RCC 7860 (cell line): ENCODE measurements at places on chromosomes 2 and 18.
A peak's percentile ranks its signal among the peaks of the same experiment; 100 is the strongest.

DNA sequence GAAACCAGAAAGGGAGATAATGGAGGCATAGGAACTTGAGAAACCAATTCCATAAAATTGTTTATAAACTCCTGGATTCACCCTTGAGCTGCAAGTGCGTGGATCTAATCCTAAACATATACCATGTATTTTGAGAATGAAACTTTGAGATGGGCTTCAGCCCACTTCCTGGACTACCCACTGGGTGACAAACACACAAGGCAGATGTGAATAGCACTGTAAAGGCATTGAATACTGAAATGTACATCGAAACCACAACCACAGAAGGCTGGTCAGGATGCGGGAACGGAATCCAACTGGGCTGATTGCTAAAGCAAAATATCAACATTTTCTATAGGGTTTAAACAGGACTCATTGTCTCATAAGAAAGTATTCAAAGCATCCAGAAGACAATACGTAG is 228.5 kb upstream of the ZEB2 start:
- DNase-seq, result no peak

DNA sequence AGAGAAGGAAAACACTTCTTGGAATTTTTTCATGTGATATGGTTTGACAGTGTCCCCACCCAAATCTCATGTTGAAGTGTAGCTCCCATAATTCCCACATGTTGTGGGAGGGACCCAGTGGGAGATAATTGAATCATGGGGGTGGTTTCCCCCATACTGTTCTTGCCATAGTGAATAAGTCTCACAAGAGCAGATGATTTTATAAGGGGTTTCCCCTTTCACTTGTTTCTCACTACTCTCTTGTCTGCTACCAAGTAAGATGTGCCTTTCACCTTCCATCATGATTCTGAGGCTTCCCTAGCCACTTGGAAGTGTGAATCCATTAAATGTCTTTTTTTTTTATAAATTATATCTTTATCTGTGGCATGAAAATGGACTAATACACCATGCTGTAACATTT is 250.7 kb downstream of the LPIN1 start:
- DNase-seq, result no peak

- no peak for DNase-seq
These were observed 48.0 kb downstream of the ARHGAP15 start for GRCh38 chr2:143177096-143177786.

GRCh38 chr2:164061129-164061746 is 325.4 kb upstream of the FIGN start:
- peak; percentile 26 for DNase-seq

DNA sequence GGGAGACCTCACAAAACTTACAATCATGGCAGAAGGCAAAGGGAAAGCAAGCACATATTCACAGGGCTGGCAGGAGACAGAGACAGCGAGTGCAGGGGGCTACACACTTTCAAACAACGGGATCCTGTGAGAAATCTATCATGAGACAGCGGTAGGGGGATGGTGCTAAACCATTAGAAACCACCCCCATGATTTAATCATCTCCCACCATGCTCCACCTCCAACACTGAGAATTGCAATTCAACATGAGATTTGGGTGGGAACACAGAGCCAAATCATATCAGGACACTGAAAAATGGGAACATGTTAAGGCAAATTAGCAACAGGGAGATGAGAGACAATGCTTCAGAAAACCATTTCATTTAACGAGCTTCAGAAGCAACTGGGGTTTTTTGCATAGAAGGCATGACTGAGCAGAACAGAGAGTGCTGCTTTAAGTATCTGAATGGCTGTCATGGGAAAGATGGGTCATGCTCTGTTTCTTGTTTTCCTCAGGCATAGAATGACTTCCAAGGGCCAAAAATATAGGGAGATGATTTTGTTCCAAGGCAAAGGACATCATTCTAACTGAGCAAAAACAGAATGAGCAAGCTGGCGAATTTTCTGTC is 100.8 kb upstream of the MAP2 start:
- no peak for DNase-seq

- no peak for DNase-seq
These were observed 236.8 kb downstream of the NCKAP5 start for GRCh38 chr2:133331436-133331835.

GRCh38 chr2:170361090-170361936 is 183.4 kb downstream of the MYO3B start:
- peak; percentile 23 for DNase-seq

DNA sequence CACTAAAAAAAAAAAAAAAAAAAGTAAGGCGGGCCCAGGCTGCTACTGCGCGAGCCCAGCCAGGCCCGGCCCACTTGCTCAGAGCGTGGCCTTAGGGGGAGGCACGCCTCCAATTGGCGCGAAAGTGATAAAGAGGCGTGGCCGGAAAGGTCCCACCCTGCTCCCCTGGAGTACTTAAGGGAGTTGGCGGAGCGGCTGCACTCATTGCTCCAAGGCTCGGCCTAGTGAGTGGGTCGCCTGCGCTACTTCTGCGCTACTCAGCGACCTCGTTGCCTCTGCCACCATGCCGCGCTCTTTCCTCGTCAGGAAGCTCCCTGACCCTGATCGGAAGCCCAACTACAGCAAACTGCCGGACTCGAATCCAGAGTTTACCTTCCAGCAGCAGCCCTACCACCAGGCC is 36.9 kb downstream of the UNC80 start:
- no peak for DNase-seq

DNA sequence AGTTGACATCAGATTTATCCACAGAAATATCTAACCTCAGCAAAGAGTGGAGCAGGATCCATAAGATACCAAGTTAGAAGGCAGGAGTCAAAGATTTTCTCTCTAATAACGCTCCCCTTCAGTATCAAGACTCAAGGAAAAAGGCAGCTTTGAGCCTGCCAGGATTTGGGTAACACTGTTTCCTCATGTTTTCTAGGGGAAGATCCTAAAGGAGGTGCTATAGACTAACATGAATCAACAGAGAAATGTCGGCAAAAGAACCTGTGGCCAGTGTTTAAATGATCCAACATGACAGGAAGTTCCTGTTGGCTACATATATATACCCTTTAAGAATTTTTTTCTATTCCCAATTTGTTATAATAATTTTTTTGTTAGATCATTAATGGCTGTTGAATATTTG is 402.3 kb downstream of the TGIF1 start:
- DNase-seq, result no peak

GRCh38 chr2:96685577-96686459 is 43.3 kb downstream of the FER1L5 start:
- DNase-seq, result no peak

DNA sequence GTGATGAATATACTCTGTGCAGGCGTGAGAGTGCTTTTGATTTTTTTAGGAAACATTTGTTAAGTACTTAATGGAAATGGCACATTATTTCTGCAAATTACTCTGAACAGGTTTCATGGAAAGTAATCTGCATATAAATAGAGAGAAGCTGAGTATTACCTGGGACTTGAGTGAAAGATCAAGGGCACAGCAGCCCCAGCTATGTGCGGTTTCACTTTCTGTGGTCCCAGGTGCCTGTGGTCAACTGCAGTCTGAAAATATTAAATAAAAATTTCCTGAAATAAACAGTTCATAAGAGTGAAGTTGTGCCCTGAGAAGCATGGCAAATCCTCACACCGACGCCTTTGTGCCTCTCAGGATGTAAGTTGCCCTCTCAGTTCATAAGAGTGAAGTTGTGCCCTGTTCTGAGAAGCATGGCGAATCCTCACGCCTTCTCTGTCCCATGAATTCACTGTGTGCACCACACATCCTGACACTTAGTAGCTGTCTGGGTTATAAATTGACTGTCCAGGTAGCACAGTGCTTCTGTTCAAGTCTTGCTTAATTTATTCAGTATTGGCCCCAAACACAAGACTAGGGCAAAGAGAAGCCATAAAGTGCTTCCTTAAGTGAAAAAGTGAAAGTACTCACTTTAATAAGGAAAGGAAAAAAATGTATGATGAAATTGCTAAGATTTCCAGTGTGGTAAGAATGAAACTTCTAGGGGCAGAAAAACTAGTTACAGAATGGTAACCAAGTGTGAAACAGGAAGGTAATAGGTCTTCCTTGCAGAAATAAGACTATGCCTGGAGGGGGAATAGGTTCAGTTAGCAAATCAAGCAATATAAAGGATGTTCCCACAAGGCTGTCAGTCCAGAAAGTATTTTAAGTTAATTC is 4.3 kb upstream of the SNTG2 start:
- no peak for DNase-seq

DNA sequence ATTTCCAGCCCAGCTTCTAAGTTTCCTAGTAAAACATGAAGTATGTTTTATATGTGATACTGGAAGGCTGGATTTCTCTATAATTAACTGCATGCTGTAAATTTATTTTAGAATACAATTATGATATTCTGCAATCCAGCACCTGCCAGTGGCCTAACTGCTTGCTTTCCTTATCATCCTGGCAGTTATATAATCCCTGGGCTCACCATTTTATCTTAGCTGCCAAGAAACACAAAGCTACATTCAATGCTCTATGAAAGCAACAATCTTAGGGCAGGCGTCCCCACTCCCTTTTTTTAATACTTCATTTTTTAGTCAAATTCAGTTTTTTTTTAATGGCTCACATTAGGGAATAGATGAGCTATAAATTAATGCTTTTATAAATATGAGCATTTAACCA is 38.4 kb upstream of the UBXN4 start:
- no peak for DNase-seq

DNA sequence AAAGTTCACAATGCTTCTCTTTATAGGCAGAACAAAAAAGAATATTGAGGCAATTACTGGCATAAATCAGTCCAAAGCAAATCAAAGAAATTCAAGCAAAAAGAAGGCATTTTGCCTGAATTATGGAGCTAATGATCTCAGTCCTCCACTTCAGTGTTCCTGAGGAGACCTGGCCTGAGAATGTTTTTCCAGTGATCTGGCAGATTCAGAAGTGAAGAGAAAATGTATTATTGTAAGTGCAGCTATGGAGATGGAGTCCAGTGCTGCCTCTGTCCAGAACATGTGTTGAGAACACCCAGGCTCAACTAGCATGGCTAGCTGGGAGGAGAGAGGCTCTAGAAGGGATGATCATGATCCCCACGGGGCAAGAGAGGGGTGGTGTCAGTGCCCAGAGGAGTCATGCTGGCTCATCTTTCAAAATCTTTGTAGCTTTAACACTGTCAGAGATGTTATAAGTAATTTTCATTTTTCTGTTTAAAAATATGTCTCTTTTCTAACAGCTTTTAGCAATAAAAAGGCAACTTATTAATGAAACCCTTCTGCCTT is 367.0 kb upstream of the RAB12 start:
- no peak for DNase-seq

- DNase-seq, result peak; percentile 77
These were observed at the start of gene MYO1B for GRCh38 chr2:191245046-191245868. TSS of gene MYO1B (plus strand) at chr2:191245404. CDS start at chr2:191276896, 31,492 bp downstream.

GRCh38 chr18:36993068-36993467 is 164.1 kb downstream of the KIAA1328 start:
- no peak for DNase-seq

DNA sequence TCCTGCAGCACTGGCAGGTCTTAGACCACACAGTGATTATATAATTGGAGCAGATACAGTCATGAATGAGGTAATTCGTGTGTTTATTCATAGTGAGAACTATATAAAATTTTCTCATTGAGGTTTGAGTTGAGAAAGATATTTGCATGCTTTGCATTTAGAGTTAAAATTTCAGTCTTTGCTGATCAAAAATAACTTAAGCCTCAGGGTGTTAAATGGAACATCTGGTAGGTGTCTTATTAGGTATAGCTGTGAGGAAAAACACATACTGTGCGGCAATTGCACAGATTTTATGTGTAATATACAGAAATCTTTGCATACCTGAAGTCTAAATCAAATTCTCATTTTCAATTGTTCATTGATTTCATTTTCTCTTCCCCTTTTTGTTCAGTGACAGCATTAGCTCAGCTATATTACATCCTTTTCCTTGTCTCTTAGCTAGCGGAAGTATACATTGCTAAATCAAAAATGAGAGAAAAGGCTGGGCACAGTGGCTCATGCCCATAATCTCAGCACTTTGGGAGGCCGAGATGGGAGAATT is 21.2 kb downstream of the GORASP2 start:
- no peak for DNase-seq

DNA sequence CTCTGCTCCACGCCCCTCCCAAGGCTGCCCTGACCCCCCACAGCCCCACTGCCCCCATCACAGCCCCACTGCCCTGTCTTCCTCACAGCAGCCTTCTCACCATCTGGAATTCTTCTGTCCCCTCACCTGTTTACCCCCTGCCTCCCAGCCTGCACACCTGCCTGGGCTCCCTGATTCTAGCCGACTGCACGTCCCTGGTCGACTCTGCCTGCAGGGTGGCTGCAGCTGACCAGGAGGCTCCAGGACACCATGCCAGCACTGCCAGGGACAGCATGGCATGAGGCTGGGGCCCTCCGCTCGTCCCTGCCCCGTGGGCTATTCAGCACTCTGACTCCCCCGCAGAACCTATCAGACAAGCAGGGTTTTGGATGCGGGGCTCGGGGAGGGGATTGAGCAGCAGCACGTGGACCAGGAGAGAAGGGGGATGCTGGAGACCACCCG is 254.1 kb downstream of the HDAC4 start:
- no peak for DNase-seq

DNA sequence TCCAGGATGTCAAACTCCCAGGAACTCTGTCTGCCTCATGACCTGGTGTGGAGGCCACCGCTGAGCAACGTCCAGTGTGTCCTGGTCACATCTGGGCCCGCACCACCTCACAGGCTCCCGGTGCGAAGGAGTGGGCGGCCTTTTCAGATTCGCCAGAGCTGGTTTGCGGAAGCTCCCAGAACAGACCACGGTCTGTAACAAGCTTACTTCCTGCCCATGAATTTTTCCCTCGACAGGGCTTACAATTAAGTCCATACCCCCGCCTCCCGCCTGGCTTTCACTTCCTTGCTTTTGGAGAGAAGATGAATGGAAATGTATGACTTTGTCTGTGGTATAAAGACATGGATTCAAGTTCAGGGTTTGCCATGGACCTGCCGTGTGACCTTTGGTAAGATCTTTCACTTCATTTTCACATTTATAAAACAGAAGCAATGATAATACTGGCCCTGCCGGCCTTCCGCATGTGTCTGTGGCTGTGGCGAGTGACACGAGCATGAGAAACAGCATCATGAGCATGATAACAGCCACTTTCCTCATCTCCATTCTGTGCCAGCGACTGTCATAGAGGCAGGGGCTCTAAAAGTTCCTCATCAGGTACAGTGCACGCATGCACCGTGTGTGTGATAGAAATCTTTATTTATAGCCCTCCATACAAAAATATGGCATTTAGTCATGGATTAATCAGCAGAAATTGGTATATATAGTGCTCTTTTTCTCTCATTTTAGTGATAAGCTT is 31.0 kb upstream of the KCNF1 start:
- DNase-seq, result no peak

- DNase-seq, result no peak
These were observed 36.5 kb downstream of the BCL2L11 start for GRCh38 chr2:111157071-111157661.

GRCh38 chr18:6010284-6010683 is 115.0 kb upstream of the TMEM200C start:
- no peak for DNase-seq

- DNase-seq, result no peak
These were observed 31.6 kb upstream of the NCK2 start for GRCh38 chr2:105712981-105713596.

DNA sequence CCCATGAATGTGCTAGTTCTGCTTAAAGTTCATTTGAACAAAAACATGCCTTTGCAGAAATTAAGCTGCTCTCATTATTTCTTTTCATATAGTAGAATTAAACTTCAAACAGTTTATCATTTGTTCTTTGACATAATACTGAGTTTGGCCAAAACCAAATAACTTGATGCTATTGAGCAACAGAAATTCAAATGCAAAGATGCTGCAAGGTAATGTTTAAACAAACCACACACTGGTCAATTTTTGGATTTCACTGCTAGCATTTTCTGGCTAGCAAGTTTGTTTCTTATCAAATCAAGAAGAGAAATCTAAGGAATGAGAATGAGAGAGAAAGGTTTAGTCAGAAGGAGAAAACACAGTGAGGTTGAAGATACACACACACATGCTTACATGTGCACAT is 80.0 kb downstream of the LYPD1 start:
- DNase-seq, result no peak
